Testis (tissue), 5 donors: ENCODE measurements at places on chromosomes 12 and 14.
A peak's percentile ranks its signal among the peaks of the same experiment; 100 is the strongest.

- DNase-seq, result no peak
Observed at GRCh38 chr14:51962711-51963110, 26.6 kb upstream of the RTRAF start.

DNA sequence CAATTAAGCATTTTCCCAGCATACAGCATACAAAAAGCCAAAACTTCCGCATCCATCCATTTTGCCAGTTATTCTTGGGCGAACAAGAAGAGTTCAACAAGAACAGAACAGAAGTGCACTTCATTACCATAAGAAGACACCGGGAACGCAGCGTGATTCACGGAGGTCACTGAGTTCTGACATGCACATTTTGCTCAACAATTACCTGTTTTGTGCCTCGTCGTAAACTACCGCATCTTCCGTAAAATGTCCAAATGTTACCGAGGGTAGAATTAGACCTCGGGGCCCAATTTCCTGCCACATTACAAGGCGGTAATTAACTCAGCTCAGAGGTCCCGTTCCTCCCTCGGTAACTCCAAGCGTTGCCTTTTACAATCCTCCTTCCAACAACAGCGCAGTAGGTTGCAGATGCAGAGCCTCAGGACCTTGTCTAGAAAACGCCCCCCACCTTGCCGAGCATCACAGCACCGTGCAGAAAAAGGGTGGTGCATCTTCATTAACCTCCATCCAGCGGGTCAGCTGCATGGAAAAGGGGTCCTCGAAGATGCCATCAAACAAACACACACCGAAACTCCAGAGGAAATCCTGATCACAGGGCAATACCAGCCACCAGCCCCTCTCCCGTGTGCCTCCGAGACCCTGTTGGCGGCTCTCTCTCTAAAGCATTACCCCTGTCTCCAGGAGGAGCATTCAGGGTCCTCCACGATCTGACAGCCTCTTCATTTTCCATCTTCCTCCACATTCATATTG is 125.2 kb downstream of the BCL11B start:
- DNase-seq, result no peak

- DNase-seq, result no peak
Observed at GRCh38 chr14:41457393-41457792, 149.3 kb upstream of the LRFN5 start.

DNA sequence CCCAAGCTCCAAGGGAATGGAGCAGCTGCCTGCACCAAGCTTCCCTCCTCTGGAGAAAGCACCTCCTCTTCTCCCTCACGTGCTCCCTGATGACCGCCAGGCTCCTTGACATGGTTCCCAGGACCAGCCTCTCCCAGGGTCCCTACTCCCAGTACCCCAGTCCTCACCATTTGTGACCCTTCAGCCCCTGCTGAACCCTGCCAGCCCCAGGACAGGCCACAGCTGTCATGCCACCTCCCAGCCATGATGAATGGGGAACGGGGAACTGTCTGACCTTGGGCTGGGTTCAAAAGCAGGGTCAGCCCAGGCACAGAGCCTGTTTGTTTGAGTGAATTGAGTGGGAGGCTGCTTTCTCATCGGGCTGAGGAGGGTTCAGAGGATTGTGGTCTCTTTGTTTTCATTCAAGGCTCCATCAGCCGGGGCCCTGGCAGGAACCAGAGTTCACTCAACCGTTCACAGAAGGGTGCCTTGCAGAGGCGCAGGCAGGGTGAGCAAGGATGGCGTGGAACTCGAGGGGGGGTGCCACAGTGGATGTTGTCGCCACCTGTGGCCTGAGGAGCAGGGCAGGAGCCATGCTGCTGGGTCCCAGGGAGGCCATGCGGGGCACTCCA is 344.5 kb upstream of the SFSWAP start:
- peak; percentile 74 for DNase-seq

DNA sequence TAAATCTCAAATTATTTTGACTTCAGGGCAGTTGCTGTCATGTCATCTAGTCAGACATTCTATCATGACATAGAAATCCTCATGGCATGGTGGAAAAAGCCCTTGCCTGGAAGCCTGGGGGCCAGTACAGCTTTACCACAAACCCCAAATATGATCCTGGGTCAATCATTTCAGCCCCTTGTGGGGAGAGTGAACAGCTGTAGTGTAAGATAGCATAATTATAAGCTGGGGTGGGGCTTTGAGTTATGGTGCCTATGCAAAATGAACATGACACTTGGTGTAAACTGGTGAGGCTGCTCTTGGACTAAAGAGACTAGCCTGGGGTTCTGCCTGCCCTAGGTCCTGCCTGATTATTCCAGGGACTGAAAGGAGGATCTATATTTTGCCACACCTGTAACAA is 207.7 kb upstream of the DDHD1 start:
- no peak for DNase-seq

- DNase-seq, result peak; percentile 77
Observed at GRCh38 chr12:7108003-7108795, 815 bp downstream of the C1RL start.

- no peak for DNase-seq
Observed at GRCh38 chr12:1525858-1526257, 68.5 kb downstream of the FBXL14 start.

- DNase-seq, result no peak
Observed at GRCh38 chr12:79991586-79991985, 56.7 kb upstream of the PPP1R12A start.

DNA sequence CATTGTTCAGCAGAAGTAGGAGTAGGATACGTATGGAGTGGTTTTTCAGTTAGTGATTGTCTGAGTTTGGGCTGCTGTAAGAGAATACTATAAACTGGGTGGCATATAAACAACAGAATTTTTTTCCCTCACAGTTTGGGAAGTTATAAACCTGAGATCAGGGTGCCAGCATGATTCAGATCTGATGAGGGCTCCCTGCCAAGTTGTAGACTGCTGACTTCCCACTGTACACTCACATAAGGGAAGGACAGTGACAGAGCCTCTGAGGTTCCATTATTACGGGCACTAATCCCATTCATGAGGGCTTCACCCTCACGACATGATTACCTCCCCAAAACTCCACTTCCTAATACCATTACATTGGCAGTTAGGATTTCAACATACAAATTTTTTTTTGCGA is 50.7 kb downstream of the ACSM4 start:
- DNase-seq, result no peak

- no peak for DNase-seq
Observed at GRCh38 chr12:59716043-59716442, 120.2 kb downstream of the SLC16A7 start.

GRCh38 chr14:58826845-58827686 is 189.3 kb downstream of the DACT1 start:
- DNase-seq, result no peak

- DNase-seq, result no peak
Observed at GRCh38 chr12:484096-484495, 24.4 kb downstream of the B4GALNT3 start.

DNA sequence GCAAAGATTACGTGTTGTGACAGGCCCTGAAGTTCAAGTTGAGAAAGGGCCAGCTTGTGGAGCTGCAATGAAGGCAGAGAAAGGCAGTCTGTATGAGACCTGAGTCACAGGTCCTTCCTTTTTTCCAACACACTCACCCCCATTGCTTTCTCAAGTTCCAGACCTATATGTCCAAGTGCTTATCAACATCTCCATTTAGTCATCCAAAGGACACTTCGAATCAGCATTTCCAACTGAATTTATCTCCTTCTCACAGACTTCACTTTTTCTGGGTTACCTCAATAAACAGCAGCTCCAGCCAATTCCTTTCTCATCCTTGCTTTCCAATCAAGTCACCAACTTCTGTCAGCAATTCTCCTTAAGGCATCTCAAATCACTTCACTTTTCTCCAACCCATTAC is 56.4 kb upstream of the KIF21A start:
- DNase-seq, result no peak

DNA sequence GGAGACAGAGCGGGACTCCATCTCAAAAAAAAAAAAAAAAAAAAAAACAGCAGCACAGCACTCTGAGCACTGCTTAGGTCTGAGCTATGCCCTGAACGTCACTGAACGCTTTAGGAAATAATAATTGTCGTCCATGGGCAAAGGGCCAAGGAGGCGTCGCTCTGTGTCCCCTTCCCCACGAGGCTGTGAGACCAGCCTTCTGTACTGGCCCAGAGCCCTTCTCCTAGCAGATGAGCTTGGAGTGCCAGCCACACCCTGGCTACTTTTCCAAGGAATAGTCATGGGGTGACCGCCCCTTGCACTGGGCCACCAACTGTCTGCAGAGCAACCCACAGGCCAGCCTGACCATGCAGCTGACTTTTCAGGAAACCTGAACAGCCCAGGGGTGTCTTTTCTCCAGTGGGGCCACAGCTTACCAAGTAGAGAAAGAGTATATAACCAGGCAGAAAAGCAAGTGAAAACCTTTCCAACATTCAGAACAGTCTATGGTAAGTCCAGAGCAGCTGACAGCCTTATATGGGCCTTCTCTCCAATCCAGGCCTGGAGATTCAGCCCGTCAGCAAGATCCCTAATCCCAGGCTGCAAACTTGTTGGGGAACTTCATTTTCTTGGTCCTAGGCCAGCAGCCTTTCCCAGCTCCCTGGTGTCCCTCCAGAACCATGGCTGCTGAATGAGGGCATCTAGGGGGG is 28.5 kb downstream of the CD9 start:
- DNase-seq, result no peak

- DNase-seq, result no peak
Observed at GRCh38 chr12:25591144-25591543, 38.1 kb upstream of the LMNTD1 start.

DNA sequence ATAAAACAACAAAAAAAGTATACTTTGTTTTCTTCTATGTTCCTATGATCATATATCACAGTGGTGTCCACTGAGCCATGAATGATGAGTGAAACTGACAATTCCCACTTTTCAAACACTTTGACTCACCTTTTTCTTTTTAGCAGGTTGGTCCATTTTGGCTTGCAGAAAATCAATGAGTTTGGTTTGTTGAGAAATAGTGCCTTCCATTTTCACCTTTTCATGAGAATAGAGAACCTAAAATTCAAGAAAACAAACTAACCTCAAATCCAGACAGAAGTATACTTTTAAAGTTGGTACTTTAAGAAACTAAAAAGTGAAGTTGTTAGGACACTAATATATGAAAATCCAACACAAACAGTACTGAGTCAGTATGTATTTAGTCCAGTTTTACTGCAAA is 52.4 kb downstream of the PRKAB1 start:
- no peak for DNase-seq

DNA sequence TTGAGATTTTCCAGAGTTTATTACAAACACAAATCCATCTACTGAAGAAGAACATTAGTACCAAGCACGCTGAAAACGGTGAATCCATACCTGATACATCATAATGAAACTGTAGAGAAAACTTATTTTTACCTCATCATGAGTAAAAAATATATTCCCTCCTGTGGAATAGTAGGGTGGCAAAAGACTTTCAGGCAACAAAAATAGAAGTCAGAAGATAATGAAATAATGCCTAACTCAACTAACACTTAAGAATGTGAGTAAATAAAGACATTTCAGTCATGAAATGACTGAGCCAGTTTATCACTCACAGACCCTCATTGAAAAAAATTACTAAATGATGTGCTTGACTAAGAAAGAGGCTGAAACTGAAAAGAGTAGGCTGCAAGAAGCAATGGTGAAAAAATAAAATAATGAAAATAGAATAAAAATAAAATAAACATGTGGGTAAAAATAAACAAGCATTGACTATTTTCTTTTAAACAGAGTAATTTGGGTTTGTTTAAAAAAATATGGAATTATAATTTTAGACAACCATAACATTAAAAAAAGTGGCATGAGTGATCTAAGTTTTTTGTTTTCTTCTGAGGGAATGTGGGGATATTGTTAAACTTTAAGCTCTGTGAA is 148.6 kb downstream of the ASCL1 start:
- no peak for DNase-seq

GRCh38 chr12:69014047-69014446 is 81.1 kb upstream of the CPM start:
- DNase-seq, result no peak

- no peak for DNase-seq
Observed at GRCh38 chr12:46263140-46264016, 5.5 kb downstream of the SLC38A1 start.

DNA sequence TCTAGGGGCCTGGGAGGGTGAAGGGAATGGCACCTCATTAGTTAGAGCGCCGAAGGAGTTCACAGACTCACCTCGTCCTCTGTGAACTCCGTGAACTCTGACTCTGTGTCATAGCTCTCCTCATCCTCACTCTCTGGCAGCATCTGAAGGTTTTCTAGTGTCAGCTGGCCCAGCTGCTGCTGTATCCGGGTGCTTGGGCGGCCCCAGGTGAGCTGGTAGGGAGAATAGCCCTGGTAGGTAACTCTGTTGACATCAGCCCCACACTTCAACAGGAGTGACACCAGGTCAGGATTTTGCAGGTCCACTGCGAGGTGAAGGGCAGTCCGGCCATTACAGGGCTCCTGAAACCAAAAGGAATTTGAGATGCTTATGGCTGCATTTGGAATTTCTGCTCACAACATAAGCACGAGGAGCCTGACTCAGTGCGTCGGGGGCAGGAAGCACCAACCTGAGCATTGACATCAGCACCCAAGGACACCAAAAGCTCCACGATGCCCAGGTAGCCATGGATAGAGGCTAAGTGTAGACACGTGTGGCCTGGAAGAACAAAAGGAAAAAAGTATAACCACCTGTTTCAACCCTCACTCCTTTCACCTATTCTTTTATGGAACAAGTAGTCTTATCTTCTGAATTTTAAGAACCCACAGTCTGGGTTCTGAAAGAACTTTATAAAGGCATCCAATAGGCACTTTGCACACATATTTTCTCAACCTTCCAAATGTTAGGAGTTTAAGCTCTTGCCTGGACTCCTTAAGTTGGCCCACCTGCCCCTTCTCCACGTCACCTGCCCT is 2.0 kb downstream of the NFKBIA start:
- no peak for DNase-seq

- peak; percentile 60 for DNase-seq
Observed at GRCh38 chr14:68794851-68795596, 2.2 kb upstream of the ZFP36L1 start.

DNA sequence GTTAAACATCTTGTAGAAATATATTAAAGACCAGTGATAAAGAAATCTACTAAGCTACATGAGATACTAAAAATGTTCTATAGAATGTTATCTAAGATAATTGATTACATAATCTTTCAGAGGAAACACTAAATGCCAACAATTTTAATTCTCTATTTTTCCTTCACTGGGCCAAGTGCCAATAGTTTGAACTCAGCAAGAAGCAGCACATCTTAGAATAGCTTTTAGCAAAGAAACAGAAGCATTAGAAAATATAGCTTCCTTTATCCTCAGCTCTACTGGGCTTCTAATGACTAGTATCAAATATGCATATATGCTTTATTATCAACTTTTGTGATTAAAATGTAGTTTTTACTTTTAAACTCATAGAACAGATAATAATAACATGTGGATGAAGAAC is 461.4 kb upstream of the USP15 start:
- DNase-seq, result no peak

DNA sequence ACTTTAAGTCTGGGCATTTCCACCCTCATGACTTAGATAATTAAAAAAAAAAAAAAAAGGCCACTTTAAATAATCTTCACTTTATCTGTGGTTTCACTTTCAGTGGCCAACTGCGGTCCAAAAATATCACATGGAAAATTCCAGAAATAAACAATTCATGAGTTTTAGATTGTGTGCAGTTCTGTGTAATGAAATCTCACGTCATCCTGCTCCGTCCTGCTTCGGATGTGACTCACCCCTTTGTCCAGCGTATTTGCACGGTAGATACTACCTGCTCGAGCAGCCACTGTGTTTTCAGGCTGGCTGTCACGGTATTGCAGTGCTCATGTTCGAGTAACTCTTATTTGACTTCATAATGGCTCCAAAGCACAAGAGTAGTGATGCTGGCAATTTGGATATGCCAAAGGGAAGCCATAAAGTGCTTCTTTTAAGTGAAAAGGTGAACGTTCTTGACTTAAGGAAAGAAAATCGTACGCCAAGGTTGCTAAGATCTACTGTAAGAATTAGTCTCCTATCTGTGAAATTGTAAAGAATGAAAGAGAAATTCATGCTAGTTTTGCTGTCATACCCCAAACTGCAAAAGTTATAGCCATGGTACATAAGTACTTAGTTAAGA is 2.4 kb downstream of the E2F7 start:
- DNase-seq, result no peak
